Urinary bladder (tissue), 4 donors: ENCODE measurements at places on chromosomes 6 and 20. TPM values are rescaled to one million over a fixed set of nuclear protein-coding genes. Genes with fewer than 3 reads are reported as not detected.
A peak's percentile ranks its signal among the peaks of the same experiment; 100 is the strongest.

The RNF182 gene
- 0.19 TPM for polyA plus RNA-seq

GRCh38 chr6:92460133-92460532, 959.2 kb downstream of the EPHA7 start:
- no peak for DNase-seq

The DEFB124 gene
- polyA plus RNA-seq = 0.52 TPM

The TBXT gene
- not detected for polyA plus RNA-seq

DNA sequence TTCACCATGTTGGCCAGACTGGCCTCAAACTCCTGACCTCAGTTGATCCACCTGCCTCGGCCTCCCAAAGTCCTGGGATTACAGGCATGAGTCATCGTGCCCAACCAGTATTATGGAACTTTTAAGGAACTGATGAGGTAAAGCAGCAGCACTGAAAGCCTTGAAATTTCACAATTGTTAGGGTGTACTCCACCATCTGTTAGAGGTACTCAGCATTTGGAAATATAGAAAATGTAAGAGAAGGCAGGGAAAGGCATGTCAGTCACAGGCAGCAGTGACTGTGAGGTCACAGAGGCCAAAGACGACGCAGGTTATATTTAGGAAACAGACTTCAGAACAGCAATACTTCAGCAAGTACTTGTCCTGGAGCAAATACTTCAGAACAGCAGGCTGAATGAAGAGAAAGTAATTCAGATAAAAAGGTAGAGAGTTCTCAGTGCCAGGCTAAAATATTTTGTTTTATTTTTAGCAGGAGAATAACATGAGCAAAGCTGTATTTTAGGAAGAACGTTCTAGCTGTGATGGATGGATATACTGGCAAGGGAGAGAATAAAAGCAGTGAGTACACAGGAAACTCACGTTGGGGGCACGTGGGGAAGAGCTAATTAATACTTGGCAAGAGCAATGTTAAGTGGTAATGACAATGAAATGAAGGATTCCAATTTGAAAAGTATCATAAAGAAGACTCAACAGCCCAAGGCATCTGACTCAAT, 67.2 kb downstream of the DTNBP1 start:
- DNase-seq = no peak

The GJA1 gene
- polyA plus RNA-seq = 117 TPM

- DNase-seq = no peak
These were observed 19.5 kb upstream of the SUMO4 start for GRCh38 chr6:149380523-149380922.

The ASIP gene
- 0.80 TPM for polyA plus RNA-seq

DNA sequence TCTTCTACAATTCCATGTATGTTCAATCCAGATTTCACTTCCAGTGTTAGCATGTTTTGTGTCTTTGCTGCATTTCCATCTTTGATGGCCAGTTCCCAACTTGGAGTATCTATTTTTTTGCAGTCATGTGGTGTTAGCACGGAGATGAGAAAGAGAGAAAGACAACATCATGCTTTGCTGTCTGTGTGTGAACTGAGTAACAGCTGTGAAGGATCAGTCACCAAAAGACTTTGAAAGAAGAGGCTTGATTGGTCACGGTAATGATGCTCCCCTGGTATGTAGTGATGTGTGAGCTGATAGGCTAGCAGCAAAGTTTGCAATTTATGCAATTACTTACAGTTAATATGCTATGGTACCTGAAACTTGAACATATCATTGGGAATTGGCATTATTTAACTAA, 731.3 kb upstream of the NRSN1 start:
- DNase-seq = no peak

- no peak for DNase-seq
These were observed 318.0 kb downstream of the RFPL4B start for GRCh38 chr6:112665114-112665513.

The RPS6KA2 gene
- polyA plus RNA-seq = 67.0 TPM

- no peak for DNase-seq
These were observed 15.7 kb upstream of the EZR start for GRCh38 chr6:158834675-158835385.

DNA sequence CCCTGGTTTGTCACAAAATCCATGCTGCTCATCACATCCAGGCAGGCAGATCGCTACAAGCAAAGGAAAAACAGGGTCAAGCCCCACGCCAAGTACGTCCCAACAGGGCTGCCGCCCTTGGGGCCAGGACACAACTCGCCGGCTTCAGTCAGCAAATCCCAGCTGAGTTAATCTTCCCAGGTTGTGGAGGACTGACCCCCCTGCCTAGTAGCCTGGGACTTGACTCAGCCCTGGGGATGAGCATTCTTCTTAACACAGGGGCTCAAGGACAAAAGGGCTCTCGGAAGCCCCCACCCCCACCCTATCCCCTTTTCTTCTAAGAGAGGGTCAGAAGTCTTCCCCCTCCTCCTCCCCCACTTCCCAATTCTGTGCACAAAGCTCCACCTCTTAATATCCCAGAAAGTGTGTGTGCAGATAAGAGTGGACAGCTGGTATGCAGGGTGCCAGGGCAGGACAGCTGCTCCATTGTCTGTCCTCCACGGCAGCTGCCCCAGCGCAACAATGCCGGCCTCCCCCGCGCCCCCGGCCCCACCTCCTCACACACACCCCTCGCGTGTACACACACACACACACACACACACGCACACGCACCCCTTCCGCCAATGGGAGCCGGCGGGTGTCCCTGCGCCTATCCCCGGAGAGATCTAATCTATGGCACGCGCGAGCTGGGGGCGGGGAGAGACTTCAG, 4.5 kb downstream of the DLL1 start:
- no peak for DNase-seq

GRCh38 chr6:156423829-156424228, 353.3 kb upstream of the ARID1B start:
- DNase-seq = no peak

- DNase-seq = no peak
These were observed 40.5 kb upstream of the NKX2-4 start for GRCh38 chr20:21437816-21438215.

- DNase-seq = no peak
These were observed 56.4 kb upstream of the NKX2-4 start for GRCh38 chr20:21453690-21454089.

DNA sequence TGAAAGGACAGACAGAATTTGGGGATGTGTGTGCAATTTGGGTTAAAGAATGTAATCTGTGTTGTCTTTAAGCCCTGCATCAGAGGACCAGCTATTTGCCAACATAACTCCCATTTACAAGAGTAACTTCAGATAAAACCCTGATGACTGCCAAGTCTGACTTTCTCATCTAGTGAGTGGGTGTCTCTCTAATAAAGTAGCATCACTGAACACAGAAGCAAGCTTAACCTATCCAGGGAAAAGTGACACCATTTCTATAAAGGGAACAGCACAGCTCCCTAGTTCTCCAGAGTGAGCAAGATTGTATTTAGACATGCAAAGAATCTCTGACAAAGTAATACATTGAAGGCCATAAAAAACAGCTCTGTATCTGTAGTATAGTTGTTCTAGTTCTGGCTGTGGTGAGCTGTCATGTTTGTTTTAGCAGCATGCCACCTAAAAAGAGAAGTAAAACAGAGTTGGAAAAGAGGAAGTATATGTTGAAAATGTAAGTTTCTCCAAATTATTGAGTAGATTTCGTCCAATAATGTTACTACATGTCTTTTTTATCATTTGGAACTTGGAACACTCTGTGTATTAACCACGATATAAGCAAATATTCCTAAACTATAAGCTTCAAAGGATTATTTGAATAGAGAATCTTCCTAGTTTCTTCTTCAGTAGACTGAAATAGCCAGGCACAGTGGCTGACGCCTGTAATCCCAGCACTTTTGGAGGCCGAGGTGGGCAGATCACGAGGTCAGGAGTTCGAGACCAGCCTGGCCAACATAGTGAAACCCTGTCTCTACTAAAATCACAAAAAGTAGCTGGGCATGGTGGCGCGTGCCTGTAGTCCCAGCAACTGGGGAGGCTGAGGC, 8.8 kb upstream of the PIM1 start:
- no peak for DNase-seq

DNA sequence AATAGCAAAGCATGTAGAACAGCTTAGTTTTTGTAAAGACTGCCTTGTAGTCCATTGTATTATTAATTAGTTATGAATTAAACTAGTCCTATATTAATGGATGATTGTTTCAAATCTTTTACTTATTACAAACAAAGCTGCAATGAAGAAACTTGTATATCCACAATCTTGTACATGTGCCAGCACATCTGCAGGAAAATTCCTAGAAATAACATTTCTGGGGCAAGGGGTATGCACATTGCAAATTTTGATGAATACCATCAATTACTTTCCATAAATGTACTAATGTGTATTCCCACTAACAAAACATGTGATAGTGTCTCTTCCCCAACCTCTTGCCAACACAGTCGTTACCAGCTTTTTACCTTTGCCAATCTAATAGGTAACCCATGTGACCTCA, 73.6 kb upstream of the AKAP12 start:
- DNase-seq = no peak

The PRPH2 gene
- 1.1 TPM for polyA plus RNA-seq

DNA sequence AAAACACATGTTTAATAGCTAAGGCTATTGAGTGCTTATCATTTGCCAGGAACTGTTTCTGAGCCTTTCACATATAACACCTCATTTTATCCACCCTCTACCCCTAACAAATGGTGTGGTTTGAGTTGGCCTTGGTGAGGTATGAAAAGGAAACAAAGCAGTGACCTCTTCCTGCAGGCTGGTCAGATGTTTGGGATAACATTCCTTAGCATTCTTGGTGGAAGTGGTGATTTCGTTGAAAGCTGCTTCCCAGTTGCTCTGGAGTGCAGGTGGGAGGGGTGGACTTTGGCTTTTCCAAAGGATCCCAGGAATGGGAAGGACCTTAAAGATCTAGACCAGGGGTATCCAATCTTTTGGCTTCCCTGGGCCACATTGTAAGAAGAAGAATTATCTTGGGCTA, 41.3 kb downstream of the CARMIL1 start:
- DNase-seq = no peak

The TPD52L2 gene
- polyA plus RNA-seq = 132 TPM

DNA sequence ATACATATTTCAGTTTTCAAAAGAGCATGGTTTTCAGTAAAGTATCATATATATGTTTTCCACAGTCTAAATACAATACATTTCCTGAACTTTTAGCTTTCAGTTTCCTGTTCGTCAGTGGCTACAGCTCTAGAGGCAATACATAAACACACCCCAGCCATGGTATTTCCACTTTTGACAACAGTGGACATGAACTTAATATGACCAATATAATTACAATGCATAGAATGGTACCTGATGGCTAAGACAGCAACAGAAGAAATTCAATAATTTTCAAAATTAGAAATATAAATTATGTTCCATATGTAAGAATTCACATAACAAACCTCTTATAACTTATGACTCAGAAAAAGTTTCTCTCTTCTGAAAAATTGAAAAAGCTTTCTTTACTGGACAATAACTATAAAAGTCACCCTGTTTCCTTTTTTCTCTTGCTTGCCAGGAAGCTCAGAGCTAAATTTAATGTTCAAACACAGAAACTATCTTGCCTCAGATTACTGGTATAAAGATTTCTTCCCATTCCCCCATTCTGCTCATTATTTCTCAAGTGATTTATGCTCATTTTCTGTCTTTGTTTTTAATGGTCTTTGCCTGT, 19.2 kb downstream of the FKBP5 start:
- no peak for DNase-seq

The KIF25 gene
- polyA plus RNA-seq = 0.53 TPM

- DNase-seq = no peak
These were observed 3.1 kb downstream of the SYNJ2 start for GRCh38 chr6:157984686-157985225.

- no peak for DNase-seq
These were observed 21.3 kb downstream of the PSMG4 start for GRCh38 chr6:3280091-3280490.

The SERINC1 gene
- 207 TPM for polyA plus RNA-seq

GRCh38 chr6:138607478-138608433, 108.5 kb upstream of the NHSL1 start:
- no peak for DNase-seq

The ERVFRD-1 gene
- polyA plus RNA-seq = 0.22 TPM

The SLC22A1 gene
- polyA plus RNA-seq = 0.44 TPM

DNA sequence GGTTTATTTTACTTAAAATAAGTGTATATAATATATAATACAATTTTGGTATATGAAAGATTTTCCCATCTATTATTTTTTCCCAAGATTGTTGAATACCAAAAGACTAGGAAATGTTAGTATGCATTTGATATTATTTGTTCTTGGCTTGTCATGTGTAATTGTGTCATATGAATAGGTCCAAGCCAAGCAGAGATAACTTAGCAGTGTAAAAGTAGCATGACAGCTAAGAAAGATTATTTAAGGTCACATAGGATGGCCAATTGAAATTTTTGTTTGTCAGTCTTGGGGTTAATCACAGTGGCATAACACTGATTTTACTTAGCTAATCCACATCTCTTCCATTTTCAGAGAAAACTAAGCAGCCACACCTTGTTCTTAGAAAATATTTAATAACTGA, 38.8 kb upstream of the RSPO3 start:
- no peak for DNase-seq

The CST4 gene
- polyA plus RNA-seq = not detected

GRCh38 chr6:79466207-79466834, 70.9 kb downstream of the LCA5 start:
- no peak for DNase-seq

The IMPG1 gene
- not detected for polyA plus RNA-seq

- DNase-seq = peak; percentile 39
These were observed 84.1 kb downstream of the RNF217 start for GRCh38 chr6:125046107-125046925.

The DDO gene
- polyA plus RNA-seq = 2.0 TPM

- DNase-seq = no peak
These were observed 35.0 kb downstream of the FOXF2 start for GRCh38 chr6:1424306-1424927.

- no peak for DNase-seq
These were observed 10.2 kb downstream of the PLCB4 start for GRCh38 chr20:9078826-9079731.

DNA sequence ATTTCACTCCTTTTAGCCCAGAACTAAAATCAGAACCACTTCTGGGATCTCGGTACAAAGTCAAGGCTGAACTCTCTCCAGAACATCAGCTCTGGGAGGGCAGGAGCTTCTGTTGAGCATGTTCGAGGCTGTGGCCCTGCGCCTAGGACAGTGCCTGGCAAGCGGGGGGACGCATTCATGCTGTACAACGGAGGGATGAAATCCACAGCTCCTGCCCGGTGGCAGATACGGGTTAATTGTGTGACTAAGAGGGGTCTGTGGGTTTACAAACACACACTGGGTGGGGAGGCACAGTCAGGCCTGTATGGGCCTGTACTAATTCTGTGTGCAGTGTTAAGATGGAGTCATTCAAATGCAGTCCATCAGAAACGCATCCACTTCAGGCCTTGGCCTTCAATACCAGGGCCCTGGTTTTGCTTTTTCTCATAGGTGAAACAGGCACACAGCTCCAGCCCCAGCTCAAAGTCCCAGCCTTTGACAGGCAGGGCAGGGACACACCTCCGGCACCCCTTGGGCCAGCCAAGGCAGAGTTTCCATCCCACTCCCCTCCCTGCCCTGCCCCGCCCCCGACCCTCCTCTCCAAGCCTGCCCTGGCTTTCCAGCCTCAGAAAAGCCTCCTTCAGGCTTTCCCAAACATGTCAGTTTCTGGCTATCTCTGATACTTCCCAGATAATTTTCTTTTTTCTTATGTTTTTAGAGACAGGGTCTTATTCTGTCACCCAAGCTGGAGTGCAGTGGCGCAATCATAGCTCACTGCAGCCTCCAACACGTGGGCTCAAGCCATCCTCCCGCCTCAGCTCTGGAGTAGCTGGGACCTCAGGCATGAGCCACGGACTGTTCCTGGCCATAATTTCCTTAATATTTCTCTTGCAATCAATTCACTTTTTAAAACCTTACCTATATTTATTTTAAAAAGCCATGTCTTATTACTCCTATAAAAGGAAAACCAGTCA, 109.8 kb downstream of the SULF2 start:
- no peak for DNase-seq

GRCh38 chr6:8731874-8732273, 296.5 kb upstream of the SLC35B3 start:
- DNase-seq = no peak
